ENCODE measurements at places on chromosomes 4 and X. TPM values are rescaled to one million over a fixed set of nuclear protein-coding genes. Genes with fewer than 3 reads are reported as not detected.

DNA sequence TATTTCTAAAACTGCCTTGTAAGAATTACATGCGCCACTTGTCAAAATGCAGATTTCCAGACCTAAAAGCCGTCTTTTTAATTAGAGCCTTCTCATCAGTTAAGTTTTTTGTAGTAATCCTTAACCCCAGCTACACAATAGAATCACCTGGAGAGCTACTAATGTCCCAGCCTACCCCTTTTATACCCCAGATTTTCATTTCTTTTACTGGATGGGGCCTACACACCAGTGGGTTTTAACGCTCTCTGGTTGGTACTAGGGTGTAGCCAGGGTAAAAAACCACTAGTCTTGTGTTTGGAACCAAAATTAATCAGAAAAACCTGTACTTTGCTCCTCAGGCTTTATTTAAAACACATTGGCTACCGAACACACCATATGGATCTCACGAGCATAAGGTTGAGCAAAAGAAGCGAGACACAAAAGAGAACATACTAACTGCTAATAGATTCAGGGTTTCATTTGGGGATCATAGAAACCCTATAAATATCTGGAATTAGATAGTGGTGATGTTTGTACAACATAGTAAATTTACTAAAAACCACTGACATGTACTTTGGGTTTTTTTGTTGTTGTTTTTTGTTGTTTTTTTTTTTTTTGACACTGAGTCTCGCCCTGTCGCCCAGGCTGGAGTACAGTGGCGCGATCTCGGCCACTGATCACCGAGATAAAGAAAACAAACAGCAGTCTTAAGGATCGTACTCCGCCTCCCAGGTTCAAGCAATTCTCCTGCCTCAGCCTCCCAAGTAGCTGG, 30.6 kb downstream of the BBS12 start:
- DNase-seq: no peak

DNA sequence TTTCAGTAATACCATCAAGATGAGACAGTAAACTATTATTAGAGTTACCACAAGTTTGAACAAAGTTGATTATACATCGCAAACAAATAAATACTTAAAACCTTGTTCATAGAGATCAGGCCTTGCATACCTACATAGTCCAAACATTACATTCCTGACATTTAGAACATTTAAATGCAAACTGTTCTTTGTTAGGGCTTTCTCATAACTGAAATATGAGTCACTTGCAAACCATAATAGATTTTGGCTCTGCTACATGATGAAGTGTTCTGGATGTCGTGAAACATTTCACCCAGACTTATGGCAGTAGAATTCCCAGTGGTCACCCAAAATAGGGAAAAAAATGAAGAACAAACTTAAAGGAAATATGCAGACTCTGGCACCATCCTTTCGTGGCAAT, 75.0 kb downstream of the FAT4 start:
- DNase-seq: no peak

DNA sequence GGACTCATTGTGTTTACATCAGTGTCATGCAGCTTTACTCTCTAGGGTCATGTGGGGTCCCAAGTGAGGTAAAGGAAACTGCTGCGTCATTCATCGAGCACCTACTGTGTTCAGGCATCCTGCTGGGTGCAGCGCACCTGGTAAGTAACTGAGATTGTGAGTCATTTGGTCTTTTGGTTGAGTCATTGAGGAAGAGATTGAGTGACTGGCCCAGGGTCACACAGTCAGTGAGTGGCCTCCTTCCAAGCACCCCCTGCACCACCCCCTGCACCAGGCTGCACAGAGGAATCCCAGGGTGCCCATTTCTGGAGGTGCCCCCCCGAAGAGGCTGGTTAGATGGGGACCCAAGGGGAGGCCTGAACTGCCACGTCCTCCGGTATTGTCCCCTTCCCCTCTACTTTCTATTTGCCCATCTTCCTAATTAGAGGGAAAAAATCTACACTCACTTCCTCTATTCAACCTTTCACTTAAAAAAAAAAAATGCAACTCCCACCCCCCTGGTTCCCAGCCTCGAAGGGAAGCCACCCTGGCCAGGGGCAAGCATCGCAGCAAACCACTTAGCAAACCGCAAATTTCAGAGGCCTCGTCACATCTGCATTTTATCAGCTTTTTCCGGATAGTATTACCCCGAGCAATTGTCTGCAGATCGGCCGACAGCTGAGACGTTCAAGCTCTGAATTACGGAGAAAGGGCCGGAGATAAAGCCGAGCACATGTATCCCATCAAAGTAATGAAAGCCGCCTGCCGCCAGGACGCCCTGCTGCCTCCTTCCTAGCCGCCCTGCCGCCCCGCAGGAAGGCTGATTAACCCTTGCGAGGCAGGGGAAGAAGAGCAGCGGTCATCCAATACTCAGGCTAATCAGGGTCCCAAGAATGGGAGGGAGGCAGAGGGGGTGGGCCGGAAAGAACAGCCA, 96.3 kb upstream of the MSX1 start:
- no peak for DNase-seq

DNA sequence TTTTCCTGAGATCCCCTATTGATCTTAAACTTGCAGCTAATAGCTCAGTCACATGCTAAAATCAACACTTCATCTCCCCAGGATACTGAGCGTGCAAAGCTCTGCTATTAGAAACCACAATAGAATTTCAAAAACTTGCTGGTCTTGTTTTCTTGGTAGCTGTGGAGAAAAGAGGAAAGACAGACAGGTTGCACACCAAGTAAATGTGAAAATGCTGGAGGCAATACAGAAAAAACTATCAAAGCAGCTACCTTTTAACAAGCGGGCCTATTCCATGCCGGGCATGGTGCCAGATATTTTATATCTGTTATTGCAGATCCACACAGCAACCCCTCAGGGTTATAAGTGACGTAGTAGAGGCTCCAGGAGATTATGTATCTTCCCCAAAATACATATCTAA, 171.9 kb downstream of the DCTD start:
- DNase-seq: no peak

DNA sequence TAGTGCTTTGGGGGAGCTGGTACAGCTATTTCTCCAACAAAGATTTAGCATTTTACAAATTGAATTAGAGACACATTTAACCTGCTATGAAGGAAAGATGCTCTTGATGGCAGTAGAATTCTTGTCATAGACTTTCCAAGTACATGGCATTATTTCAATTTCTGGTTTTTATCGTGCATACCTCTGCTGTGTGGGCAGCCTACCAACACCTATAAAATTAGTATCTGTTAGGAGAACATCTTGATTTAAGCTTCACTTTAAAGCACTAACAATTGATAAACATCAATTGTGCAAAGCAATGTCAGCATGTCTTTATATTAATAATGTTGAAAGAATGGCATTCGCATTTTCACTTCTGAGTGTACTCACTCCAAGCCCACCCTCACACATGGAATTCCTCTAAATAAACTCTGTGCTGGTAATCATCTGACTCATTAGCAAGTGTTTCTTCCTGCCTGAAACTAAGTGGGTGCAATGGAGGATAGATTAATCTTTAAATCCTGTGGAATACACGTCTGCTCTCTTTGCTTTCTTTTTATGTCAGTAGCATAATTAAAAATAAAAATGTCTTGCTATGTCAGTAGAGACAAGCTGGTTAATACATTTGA, 279.8 kb upstream of the MAGEB18 start:
- no peak for DNase-seq

DNA sequence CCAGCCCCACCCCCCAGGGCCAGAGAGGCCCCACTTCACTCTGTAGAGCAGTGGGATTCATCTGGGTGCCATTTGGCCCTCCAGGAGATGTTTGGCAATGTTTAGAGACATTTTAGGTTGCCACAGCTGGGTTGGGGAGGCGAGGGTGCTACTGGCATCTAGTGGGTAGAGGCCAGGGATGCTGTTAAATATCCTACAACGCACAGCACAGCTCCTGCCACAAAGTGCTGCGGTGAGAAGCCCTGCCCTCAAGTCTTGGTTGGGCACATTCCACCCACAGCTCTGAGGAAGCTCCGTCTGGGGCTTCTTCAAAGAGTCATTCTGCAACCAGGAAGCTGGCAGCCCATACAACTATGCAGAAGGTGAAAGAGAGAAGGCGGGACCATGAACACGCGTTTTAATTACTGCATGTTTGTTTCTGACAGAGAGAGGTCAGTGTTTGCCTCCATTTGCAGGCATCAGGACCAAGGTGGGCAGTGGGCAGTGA, 48.1 kb upstream of the FAM9C start:
- peak; percentile 78 for DNase-seq

DNA sequence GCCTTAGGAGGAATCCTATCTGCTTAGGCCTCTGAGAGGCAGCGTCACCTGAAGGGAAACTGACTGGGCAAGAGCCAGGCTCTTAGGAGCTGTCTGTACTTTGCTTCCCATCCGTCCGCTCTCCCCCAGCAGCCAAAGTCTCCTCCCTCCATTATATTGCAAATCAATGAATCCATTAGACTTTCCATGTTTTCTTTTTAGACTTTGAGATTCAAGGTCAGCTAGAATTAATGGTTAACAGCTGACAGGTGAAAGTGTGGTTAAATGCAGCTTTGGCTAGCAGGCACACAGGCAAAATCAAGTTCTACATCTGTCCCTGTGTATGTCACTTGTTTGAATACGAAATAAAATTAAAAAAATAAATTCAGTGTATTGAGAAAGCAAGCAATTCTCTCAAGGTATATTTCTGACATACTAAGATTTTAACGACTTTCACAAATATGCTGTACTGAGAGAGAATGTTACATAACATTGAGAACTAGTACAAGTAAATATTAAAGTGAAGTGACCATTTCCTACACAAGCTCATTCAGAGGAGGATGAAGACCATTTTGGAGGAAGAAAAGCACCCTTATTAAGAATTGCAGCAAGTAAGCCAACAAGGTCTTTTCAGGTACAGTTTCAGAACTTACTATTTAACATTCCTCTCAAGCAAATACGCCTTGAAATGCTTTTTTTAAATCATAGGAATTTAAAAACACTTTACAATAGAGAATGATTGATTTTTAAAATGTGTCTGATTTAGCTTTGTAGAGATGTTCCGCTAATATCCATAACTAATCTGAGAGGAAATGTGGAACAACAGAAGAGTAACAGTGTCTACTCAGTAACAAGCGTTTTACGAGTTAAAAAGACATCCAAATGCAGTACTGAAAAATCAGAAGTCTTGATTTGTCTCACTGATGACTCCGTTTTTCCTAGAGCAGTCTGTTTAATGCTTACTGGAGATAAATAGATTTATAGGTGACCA, at the start of gene F11:
F11 (plus strand) TSS at position 507 of the 970 bp plus-strand sequence. CDS start 948 bp downstream, outside the sequence.
- no peak for DNase-seq

GRCh38 chrX:12985331-12985730, 10.4 kb downstream of the TMSB4X start:
- no peak for DNase-seq

GRCh38 chr4:174702979-174703478, 126.0 kb downstream of the GLRA3 start:
- no peak for DNase-seq

DNA sequence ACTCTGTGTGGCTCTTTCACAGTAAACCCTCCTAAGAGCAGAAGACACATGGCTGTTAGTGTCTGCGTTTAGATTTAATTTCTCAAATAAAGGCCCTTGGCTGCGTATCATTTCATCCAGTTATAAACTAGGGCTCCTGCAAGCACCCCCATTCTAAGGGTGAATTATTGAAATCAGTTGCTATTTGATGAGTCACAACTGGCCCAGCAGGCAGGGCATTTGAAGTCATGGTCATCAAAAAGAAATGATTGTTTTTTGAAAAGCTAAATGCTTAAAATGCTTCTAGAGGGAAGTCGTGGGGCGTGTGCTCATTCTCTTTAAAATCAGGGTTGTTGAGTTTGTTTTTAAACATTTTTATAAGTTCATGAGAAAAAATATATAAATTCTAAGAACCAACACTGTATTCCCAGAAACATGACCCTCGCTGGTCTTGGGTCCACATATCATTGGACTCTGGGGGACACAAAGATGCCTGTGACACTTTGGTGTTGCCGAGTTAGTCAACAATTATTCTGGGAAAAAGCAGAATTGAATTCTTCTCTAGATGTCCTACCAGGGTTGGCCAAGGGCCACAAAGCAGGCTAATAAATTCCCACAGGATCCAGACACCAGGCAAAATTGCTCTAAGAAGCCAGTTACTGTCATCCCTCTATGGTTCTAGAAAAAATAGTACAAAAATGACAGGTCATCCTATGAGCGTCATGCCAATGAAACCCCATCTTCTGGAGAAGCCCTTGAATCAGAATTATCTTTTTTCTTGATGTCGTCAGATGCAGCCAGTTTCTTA, 99.5 kb upstream of the MYOZ2 start:
- no peak for DNase-seq

DNA sequence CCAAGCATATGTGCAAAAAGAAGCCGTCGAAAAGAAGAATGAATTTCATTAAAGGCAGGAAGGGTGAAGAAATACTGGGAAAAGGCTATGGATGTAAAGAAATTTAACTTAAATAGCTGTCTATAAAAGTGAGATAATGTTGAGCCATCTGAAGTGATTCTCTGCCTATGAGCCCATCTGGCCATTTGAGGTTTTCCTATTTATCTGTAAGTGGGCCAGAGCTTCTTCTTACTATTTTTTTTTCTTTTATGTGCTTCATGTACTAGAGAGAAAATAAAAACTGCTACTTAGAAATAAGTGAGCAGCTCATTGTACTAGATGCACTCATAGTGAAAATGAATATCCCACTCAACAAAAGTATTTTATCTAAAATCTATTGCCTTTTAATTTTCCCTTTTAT, 725.7 kb downstream of the FSTL5 start:
- no peak for DNase-seq

Gene IL3RA
- total RNA-seq: 1.7 TPM

Gene DCTD
- 21.7 TPM for total RNA-seq

Gene SLC7A11
- under 0.01 TPM for total RNA-seq

Gene CT45A6
- not detected for total RNA-seq

Gene TRIM60
- not detected for total RNA-seq

Gene STPG2
- not detected for total RNA-seq

Gene CT45A2
- not detected for total RNA-seq

Gene PCDH10
- 0.83 TPM for total RNA-seq

Gene GAGE2A
- total RNA-seq: not detected

Measured in Peyer's patch (tissue), 4 donors.